Brain microvascular endothelial cell (primary cell): ENCODE measurements at places on chromosomes 7 and 10.

- no peak for DNase-seq
Measured at GRCh38 chr10:132167976-132168375, 18.8 kb upstream of the DPYSL4 start.

- DNase-seq: peak; percentile 55
Measured at GRCh38 chr7:93156884-93157283, 8.7 kb upstream of the SAMD9L start.

- no peak for DNase-seq
Measured at GRCh38 chr7:4136036-4136435, 546.1 kb upstream of the FOXK1 start.

GRCh38 chr7:54846273-54846672, 87.3 kb upstream of the SEC61G start:
- no peak for DNase-seq

- DNase-seq: no peak
Measured at GRCh38 chr7:74083928-74084721, 521 bp downstream of the LIMK1 start.

- DNase-seq: no peak
Measured at GRCh38 chr10:20327954-20328353, 511.7 kb downstream of the PLXDC2 start.

- DNase-seq: no peak
Measured at GRCh38 chr10:86954681-86955500, 2.5 kb downstream of the MMRN2 start.

DNA sequence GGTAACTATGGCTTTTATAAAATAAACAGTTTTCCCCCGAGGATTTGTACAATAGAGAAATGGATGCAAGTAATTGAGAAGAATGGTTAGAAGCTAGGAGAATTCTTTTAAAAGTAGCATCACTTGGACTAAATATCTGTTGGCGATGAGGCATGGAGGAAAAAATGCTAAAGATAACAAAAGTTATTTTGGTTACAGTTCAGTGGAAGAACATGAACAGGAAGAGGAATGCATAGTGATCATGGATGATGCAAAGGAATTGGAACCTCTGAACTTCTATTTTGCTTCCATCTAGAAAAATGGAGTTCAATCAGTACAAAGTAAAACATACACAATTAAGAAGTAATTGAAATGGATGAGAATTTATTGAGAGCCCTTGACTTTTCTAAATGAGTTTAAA, 32.9 kb downstream of the ENTPD1 start:
- DNase-seq: peak; percentile 77

DNA sequence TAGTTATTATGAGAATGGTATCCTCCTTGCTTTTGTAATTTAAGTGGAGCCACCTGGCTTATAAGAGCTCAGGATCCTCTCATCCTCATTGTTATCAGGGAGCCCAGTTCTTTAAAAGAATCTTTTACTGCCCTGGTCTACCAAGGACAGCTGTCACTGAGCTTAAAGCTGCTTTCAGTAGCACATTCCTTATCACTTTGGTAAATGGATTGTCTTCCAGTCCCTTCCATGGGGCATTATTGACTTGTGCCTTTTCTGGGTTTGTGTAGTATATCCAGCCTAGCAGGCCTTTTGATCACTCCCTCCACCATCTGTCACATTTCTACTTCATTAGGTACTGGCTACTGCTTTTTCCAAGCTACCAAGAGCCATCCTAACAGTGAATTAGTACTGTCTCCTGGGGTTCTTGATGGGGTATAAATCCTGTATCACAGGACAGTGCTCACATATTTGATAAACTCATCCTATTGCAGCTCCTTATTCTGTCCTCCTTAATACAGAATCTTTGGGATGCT, 208.9 kb downstream of the TMEM26 start:
- no peak for DNase-seq

GRCh38 chr10:106938513-106938912, 226.0 kb downstream of the SORCS1 start:
- DNase-seq: no peak

GRCh38 chr10:102670871-102671434, 26.7 kb downstream of the TRIM8 start:
- DNase-seq: no peak

GRCh38 chr10:76723844-76724243, 913.8 kb downstream of the KCNMA1 start:
- DNase-seq: no peak

GRCh38 chr7:123437447-123437995, 96.9 kb downstream of the IQUB start:
- DNase-seq: no peak

DNA sequence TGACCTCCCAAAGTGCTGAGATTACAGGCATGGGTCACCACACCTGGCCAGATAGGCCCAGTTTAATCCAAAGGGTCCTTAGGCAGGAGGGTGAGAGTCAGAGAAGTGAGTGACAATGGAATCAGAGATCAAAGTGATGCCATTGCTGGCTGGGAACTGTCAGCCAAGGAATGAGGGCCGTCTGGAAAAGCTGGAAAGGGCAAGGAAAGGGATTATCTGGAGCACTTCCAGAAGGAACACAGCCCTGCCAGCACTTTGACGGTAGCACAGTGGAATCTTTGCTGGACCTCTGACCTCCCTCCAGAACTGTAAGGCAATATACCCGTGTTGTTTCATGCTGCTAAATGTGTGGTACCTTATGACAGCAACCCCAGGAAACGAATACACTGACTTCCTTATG, 11.3 kb upstream of the TAS2R40 start:
- DNase-seq: no peak

DNA sequence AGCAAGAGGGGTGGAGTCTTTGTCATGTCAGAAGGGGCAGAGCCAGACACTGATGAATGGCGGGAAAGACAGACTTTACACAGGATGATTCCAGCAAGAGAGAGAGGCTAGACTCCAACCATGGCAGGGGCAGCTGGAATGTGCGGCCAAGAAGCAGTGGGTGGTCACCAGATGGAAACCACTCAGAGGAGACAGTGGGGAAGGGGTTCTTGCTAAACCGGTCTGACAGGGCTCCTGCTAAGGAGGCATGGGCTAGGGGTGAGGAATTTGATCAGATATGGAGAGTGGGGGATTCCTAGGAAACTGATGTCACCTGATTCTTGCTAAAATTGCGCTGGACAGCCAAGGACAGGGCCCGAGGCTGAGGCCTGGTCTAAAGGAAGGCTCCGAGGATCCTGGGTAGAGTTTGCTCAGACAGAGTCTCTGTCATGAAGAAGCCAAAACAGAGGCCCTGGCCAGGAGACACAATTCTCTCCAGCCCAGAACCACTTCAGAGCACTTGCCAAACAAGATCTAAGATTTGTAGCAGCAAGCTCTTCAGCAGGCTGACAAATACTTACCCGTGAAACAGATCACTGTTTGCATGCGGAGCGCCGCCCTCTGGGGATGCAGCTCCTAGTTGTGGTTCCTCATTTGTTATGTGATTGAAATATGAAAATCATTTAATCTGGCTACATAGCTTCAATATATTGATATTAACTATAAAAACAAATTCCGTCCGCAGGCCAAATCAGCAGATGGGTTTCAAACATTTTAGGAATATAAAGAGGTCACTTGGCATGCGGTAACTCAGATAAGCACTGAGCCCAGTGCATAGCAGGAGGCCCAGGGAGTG, 377.0 kb downstream of the TCERG1L start:
- DNase-seq: no peak
